ENCODE measurements at places on chromosomes 12 and 14.

GRCh38 chr12:84542289-84542688 lies 370.3 kb downstream of the SLC6A15 start:
- DNase-seq = no peak

GRCh38 chr12:1590221-1590979 lies 4.0 kb downstream of the FBXL14 start:
- DNase-seq = peak; percentile 45

DNA sequence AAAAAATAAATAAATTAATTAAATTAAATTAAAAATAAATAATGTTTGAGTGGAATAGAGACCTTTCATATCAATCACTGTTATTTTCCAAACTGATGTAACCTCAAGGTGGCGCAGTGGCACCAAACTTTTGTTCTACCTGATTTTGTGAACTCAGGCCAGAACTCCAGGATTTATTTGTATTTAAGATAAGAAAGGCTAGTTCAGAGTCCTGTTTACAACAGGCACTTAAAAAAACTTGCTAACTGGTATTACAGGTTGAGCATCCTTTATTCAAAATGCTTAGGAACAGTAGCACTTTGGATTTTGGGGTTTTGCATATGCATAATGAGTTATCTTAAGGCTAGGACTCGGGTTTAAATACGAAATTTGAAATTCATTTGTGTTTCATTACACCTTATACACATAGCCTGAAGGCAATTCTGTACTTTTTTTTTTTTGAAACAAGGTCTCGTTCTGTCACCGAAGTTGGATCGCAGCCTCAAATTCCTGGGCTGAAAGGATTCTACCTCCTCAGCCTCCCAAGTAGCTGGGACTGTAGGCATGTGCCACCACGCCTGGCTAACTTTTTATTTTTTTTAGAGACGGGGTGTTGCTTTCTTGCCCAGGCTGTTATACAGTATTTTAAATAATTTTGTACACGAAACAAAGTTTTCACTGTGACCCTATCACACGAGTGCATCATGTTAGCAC lies 32.4 kb downstream of the YY1 start:
- peak; percentile 64 for DNase-seq

- DNase-seq = no peak
Measured at GRCh38 chr12:112879191-112879705, 27.5 kb upstream of the OAS1 start.

DNA sequence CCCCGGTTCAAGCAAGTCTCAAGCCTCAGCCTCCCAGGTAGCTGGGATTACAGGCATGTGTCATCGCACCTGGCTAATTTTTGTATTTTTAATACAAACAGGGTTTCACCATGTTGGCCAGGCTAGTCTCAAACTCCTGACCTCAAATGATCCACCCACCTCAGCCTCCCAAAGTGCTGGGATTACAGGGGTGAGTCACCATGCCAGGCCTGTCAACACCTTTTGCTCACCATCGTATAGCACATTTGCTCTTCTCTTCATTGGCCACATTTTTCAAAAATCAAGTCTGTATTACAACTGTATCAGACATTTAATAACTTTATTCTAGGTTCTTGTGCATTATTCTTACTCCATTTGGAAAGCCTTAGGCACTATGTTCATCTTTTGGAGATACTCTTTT lies 50.3 kb downstream of the BCAT1 start:
- no peak for DNase-seq

DNA sequence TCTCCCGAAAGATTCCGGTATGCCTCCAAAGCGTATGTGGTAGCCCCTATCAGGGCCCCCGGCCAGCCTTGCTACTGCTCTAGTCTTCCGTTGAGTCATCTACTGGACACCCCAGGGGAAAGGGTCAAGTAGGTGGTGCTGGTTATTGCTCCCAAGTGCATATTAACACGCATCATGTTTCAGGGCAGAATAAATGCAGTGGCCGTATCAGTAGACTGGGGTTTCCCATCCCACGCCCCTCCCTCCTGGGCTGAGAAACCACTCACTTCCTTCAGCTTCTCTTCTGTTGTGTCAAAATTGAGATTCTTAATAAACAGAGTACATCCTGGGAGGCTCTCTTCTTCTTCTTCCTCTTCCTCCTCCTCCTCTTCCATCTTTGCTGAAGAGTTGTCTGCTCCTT lies 39.3 kb downstream of the RBM19 start:
- no peak for DNase-seq

- DNase-seq = no peak
Measured at GRCh38 chr12:94498073-94498472, 38.4 kb upstream of the CEP83 start.

GRCh38 chr14:24665440-24665991 lies 31.5 kb upstream of the GZMB start:
- no peak for DNase-seq

DNA sequence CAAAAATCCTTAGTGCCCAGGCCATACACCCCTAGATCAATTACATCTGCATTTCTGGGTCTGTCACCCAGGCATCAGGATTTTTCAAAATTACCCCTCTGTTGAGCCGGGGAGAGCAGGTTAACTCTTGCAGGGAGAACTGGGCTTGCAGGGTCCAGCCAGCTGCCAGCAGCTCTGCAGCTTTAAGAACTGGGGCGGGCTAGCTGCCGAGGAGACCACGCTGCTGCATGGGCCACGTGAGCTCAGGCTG lies at the start of gene DGLUCY:
Gene DGLUCY (plus strand): TSS at position 245 of the 250 bp plus-strand sequence. CDS start 46,222 bp downstream, outside the sequence.
- DNase-seq = peak; percentile 88

DNA sequence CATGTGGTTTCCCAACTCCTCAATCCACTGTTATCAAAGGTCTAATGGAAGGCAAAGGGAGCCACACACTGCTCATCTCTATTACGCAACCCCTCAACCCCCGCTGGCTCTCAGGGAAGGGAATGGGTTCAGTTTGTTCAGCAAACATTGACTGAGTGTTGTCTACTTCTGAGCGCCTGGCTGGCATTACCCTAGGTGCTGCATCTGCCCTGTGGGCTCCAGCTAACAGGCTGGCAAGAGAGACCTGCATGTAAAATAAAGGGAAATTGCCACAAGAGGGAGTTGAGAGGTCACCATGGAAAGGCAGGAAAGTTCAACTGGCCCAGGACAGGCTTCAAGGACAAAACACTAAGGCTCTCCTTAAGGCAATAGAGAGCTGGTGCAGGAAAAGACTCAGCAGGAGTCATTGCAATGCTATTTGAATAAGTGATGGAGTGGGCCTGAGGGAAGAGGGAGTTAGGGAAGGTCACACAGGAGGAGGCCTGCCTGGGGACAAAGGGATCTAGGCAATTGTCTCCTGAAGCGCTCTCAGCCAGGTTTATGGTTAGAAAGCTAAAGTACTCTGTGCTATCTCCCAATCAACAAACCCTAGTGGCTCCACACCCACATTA lies 5.5 kb upstream of the ZNF740 start:
- DNase-seq = peak; percentile 63

GRCh38 chr12:65306366-65307168 lies 28.1 kb downstream of the MSRB3 start:
- DNase-seq = no peak

DNA sequence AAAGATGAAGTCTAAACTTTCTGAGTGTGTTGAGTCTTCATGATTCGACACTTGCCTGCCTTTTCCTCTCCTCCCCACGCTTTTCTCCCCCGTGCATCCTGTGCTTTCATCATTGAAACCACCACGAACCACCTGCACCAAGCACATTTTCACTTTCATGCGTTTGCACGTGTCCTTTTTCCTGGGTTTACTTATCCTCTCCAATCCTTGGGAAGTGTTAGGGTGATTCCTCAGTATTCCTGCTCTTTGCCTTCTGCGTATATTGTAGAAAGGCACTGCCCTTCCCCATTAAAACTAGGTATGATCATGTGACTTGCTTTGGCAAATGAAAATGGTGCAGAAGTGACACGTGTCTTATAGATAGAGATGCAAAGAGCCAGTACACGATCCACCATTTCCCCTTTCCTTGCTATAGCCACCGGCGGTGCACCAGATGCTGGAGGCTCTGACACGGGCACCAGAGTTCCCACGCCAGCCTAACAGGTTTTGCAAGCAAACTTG lies 106.6 kb downstream of the BRMS1L start:
- no peak for DNase-seq

- DNase-seq = no peak
Measured at GRCh38 chr14:75047506-75047905, 3.8 kb downstream of the MLH3 start.

GRCh38 chr14:61375218-61375617 lies 53.8 kb downstream of the PRKCH start:
- DNase-seq = no peak

DNA sequence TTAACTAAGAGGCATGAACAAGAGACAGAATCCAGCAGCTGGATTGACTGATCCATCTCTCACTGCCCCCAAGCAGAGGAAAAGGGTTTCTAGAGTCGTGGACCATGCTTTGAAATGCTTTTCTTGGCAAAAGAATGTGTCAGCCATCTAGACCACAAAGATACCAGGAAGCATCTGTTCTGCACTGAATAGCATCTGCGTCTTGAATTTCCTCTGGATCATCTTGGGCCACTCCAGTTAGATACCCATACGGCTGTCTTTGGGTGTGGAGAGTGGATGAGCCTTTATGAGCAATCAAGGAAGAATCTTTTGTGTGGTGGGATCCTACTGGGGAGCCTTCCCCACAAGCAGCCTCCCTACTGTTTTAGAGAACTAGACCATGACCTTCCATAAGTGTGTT lies 16.0 kb upstream of the RFX4 start:
- no peak for DNase-seq

DNA sequence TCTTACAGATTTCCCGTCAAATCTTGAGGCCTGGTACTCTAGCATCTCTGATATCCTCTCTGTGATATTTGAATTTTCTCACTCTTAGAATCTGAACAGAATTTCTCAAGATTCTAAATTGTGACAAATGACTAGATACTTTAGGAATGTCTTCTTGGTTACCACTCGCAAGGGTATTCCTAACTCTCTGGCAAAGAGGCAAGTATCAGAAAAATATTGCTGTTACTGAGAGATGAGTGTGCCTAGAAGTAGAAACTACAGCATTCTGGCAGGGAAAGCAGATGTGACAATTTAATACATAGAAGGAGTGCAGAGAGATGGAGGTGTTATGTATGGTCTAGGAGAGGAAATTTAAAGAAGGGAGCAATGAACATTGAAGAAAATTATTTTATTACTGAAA lies 467.8 kb downstream of the LRIG3 start:
- DNase-seq = no peak

GRCh38 chr12:6952121-6952862 lies 1.1 kb downstream of the PTPN6 start:
- no peak for DNase-seq

- DNase-seq = no peak
Measured at GRCh38 chr12:129440278-129440677, 463.5 kb downstream of the TMEM132D start.

- DNase-seq = no peak
Measured at GRCh38 chr14:26216786-26217185, 381.0 kb downstream of the NOVA1 start.

GRCh38 chr12:132449565-132450417 lies 40.2 kb upstream of the FBRSL1 start:
- no peak for DNase-seq

DNA sequence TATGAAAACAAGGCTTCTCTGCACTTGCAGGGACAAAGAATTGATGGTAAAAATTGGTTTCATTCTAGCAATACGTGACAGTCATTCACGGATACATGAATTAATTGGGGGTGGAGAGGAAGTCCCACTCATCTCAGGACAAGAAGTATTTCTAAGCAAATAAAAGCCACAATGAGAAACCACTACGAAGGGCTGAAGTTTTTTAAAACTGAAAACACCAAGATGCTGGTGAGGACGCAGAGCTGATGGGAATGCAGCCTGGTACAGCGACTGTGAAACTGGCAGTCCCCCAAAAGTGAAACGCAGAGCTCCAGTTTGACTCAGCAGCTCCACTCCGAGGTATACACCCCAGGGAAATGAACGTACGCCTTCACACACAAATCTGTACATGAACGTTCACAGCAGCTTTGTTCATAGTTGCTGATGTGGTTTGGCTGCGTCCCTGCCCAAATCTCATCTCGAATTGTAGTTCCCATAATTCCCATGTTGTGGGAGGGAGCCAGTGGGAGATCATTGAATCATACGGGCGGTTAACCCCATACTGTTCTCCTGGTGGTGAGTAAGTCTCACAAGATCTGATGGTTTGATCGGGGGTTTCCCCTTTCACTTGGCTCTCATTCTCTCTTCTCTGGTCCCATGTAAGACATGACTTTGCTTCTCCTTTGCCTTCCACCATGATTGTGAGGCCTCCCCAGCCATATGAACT lies 89.0 kb downstream of the SCARB1 start:
- peak; percentile 84 for DNase-seq

- DNase-seq = no peak
Measured at GRCh38 chr14:87869619-87870583, 123.1 kb downstream of the GALC start.

DNA sequence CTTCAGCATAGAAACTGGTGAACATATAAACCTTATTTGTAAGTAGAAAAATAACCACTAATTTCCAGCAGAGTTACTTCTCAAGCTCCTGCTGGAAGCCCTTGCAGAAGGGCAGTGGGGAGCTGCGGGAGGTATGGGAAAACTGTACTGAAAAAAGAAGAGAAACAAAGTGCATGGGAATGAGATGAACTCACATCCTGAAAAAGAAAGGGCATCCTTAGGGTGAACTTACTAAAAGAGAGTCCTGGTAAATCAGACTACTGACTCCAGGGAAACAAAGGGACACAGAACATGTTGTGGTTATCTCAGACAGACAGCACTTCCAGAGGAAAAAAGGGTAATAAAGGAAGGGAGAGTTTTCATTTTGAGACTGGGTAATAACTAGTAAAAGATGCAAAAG lies 515.1 kb downstream of the RPL10L start:
- DNase-seq = no peak

DNA sequence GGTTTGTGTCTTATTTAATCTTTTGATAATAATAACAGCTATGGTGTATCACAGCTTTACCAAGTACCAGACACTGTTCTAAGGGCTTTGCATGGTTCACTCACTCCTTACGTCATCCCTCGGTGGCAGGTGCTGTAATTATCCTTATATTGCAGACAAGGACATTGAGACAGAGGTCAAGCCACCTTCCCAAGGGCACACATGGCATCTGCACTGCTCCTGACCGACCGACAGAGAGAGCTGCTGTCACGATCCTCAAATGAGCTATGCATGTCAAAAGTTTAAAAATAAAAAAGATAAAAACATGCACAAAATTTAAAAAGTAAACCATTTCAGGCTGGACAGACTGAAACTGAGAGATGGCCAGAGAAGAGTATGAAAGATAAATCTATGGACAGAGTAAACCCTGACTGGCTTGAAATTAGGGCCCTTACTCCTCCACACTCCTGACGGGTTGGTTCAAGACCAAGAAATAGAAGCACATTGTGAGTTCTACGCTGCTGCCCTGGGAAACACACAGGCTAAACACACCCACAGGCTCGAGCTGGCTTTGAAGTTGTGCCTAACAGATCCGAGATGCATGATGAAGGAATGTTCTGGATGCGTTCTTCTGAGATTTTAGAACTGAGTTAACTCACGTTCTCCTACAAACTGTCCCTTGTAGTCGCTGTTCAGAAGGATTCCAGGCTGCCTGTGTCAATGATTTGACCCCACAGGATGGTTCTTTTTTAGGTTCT lies 268.7 kb downstream of the ZFP36L1 start:
- peak; percentile 69 for DNase-seq

Measured in adrenal gland (tissue), 19 donors.